ENCODE measurements at places on chromosomes 16 and 17. TPM values are rescaled to one million over a fixed set of nuclear protein-coding genes. Genes with fewer than 3 reads are reported as not detected.

DNA sequence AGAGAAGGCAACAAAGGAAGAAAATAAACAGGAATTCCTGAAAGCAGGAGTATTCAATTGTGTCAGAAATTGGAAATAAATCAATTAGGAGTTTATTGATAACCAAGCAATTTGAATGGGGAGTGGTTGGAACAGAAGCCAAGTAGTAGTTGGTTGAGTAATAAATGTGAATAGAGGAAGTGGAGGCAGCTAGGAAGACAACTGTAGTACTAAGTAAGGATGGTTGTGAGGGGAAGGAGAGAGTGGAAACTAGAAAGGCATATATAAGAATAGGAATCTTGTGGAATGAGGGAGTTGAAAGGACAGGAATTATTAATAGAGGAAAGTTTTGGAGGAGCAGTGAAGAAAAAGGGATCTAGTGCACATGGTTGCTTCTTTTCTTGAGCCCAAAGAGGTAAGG is 34.4 kb downstream of the NFAT5 start:
- DNase-seq: no peak

- DNase-seq: no peak
Measured at GRCh38 chr16:25553711-25554436, 137.9 kb upstream of the HS3ST4 start.

DNA sequence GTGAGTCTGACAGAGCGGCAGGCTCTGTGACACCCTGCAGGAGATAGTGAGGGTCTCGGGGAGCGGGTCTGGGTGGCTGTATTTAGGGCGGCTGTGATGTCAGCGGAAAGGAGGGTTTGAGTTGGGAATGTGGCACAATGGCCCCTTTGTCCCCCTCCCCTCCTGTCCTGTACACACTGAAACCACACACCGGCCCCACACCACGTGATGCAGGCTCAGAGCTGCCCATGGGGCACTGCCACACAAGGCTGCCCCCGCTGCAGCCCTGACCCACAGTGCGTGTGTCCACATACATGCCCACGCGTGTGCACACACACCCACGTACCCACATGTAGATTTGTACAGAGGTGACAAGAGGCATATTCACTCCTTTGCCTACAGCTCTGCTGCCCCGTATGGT is 15.3 kb downstream of the SGCA start:
- no peak for DNase-seq

Gene USP31
- total RNA-seq: 12.2 TPM

Gene CCT6B
- total RNA-seq: 1.1 TPM

Gene NACA2
- total RNA-seq: not detected

Gene TMEM100
- not detected for total RNA-seq

All from HCT116 (cell line).